WERI-Rb-1 (cell line): ENCODE measurements at places on chromosomes 16 and 17.
A peak's percentile ranks its signal among the peaks of the same experiment; 100 is the strongest.

GRCh38 chr17:19369846-19370492 lies 7.4 kb upstream of the B9D1 start:
- DNase-seq, result no peak

- DNase-seq, result peak; percentile 69
Measured at GRCh38 chr17:47692895-47693730, 848 bp upstream of the TBKBP1 start.

DNA sequence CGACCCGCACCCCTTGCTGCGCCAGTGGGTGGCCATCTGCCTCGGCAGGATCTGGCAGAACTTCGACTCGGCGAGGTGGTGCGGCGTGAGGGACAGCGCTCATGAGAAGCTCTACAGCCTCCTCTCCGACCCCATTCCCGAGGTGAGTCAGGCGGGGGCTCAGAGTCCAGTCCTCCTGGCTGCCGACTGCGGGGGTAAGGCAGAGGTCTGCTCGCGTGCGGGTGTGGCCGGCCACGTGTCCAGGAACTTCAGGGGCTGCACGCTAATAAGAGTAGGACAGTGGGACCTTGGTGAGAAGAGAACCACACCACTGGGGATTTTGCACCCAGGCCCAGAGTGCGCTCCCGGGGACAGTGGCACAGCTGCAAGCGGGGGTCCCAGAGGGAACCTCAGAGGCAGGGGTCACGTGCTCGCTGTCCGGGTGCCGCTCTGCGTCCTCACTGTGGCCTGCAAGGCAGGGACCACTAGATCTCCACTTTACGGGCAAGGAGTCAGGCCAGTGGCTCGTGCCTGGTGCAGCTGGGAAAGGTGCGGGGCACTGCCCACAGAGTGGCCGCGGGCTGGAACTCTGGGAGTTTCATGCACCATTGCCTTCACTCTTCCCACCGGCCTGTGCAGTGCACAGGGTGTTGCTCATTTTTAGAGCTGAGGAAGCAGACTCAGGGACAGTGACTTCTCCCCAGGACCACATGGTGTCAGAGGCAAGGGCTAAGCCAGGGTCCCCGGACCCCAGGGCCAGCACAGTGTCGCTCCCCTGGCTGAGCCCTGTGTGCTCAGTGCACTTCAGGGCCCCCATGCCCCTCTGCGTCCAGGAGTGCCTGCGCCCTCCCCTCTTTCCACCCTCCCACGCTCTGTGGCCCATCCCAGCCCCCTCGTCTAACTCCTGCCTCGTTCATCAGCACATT lies 107.6 kb upstream of the CHMP6 start:
- no peak for DNase-seq

- no peak for DNase-seq
Measured at GRCh38 chr16:1170076-1170418, 17.1 kb downstream of the CACNA1H start.

- DNase-seq, result no peak
Measured at GRCh38 chr17:36627101-36627500, 25.7 kb downstream of the MRM1 start.

DNA sequence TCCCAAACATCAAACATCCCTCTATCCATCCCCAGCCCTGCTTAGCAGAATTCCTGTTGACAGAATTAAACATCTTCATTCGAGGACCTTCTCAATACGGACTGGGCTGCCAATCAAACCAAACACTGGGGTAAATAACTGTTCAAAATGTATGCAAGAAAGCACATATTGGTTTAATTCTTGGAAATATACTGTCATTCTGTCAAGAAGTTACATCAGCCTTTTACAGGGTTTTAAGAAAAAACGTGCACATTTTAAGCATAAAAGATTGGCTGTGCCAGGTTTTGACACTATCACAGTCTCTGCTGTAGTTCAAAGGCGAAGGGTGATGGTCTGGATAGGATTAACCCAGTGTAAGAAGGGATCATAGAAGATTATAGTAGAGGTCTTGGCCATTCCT lies 25.1 kb upstream of the CCNF start:
- DNase-seq, result no peak

GRCh38 chr16:50314665-50315064 lies 48.3 kb downstream of the ADCY7 start:
- no peak for DNase-seq

GRCh38 chr17:81419319-81419885 lies 24.1 kb downstream of the BAHCC1 start:
- DNase-seq, result no peak

DNA sequence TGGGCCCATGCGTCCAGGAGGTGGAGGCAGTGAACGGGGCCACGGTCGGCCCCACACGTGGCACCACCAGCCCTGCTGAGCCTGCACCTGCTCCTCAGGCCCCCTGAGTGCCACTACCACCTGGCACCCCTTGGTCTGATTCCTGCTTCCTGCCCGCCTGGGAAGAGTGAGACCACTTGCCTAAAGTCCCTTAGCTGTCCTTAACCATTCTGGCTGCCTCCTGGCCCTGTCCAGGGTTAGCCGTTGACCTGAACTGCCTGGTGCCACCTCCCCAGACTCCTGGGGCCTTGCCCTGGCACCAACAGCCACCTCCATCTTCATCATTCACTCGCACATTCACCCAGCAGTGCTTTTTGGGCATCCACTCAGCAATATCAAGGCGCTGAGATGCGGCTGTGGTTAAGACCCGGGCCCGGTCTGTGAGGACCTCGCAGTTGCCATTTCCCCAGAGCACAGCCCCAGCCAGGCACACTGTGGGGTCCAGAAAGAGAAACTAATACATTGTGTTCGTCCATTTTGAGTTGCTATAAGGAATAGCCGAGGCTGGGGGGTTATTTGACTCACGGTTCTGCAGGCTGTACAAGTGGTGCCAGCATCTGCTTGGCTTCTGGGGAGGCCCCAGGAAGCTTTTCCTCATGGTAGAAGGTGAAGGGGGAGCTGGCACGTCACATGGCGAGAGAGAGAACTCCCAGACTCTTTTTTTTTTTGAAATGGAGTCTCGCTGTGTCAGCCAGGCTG lies 318.4 kb downstream of the SEC14L1 start:
- no peak for DNase-seq

GRCh38 chr17:79933863-79934652 lies 94.8 kb upstream of the CBX4 start:
- no peak for DNase-seq

- peak; percentile 9 for DNase-seq
Measured at GRCh38 chr17:77320485-77321256, 179.9 kb downstream of the SEC14L1 start.

DNA sequence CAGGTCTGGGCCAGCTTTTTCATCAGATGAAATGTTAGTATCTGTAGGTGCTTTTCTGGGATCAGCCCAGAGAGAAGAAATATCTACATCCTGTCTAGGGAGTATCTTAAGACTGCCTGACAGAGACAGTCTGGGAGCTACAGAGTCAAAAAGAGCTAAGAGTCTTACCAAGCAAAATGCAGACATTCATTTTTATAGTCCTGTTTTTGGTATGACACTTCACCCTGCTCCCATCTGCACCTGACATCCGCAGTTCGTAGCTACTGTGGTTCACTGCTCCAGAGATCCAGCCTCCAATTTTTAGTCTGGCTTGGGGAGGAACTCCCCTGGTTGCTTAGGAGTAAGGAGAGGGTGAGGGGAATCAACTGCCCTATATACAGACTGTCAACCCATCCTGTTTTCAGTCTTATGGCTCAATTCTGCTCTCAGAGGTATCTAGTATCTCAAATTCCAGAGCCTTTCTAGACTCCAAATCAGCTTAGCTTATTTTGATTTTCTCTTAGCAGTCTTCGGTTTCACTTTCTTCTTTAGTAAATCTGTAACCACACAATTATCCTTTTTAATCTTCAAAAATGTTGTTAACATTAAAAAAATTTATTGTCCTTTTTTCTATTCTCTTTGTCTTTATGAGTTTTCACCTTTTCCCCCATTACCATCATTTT lies 97.8 kb downstream of the TMEM100 start:
- no peak for DNase-seq

- no peak for DNase-seq
Measured at GRCh38 chr17:57607553-57608120, 137.5 kb downstream of the CCDC182 start.

- DNase-seq, result no peak
Measured at GRCh38 chr17:15480204-15480603, 12.8 kb upstream of the CDRT4 start.

DNA sequence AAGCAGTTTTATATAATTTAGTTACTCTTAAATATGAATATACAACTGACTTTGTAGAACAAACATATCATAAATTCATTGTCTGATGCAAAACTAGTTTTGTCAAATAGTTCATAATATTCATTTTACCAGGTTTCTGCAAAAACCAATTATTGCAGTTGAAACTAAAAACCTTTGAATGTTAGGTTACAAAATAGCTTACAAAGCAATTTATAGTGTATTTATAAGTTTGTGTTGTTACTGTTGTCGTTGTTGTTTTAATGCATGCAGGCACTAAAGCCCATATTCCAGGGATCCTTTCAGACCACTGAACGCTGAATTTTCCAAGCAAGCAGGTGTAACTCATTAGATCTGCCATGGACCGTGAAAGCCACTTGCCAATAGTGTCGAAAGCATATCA lies 427.6 kb downstream of the ZFHX3 start:
- no peak for DNase-seq

GRCh38 chr16:68194251-68194650 lies 41.7 kb downstream of the ESRP2 start:
- no peak for DNase-seq

GRCh38 chr16:70396246-70396904 lies 42.5 kb downstream of the ST3GAL2 start:
- peak; percentile 96 for DNase-seq

GRCh38 chr16:55035956-55036355 lies 105.3 kb downstream of the IRX5 start:
- no peak for DNase-seq

DNA sequence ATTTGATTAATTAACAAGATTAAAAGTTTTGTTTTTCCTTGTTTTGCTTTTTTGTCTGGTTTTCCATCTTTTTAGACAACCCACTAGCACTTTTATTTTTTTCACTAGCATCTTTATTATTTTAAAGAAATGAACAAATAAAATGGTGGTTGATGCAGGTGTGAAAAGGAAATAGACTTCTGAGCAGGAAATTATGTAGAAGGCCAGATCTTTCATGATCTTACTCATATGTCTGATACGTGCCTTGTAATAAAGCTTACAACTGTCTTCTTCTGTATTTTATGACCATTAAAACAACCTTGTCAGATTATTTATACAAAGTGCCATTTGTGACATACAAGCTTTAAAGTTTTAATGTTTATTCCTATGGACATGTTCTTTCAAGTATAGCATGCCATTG lies 6.3 kb downstream of the SLFN12L start:
- DNase-seq, result no peak

GRCh38 chr16:19936441-19936840 lies 51.8 kb upstream of the GPRC5B start:
- DNase-seq, result no peak

GRCh38 chr17:11404431-11405276 lies 163.6 kb downstream of the SHISA6 start:
- no peak for DNase-seq

DNA sequence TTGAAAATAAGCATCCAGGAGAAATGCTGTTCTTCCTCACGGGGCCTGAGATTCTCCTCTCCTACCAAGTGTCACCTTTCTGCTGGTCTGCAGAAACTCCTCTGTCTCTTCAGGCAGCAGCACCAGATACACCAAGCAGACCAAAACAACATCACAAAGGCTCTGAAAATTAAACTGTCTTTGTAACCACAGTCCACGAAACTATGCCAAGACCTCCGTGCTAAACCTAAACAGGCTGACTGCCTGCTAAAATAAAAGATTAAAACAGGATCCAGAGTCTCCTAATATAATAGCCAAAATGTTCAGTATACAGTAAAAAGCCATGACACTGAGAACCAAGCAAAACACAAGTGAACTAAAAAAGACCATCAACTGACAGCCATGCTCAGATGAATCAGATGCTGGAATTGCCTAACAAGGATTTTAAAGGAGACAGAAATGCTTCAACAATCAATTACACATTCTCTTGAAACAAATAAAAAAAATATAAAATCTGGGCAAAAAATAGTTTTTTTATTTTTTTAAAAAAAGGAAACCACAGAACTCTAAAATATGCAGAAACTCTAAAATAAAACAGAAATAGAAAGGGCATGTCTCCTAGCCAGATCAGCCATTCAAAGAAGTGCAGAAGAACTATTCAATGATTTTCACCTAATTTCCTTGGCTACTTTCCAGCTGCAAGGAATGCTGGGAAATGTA lies 50.3 kb upstream of the TOX3 start:
- no peak for DNase-seq

GRCh38 chr16:71367241-71367976 lies 8.9 kb downstream of the CALB2 start:
- peak; percentile 84 for DNase-seq

- DNase-seq, result no peak
Measured at GRCh38 chr16:75452464-75453190, 11.9 kb downstream of the TMEM170A start.

DNA sequence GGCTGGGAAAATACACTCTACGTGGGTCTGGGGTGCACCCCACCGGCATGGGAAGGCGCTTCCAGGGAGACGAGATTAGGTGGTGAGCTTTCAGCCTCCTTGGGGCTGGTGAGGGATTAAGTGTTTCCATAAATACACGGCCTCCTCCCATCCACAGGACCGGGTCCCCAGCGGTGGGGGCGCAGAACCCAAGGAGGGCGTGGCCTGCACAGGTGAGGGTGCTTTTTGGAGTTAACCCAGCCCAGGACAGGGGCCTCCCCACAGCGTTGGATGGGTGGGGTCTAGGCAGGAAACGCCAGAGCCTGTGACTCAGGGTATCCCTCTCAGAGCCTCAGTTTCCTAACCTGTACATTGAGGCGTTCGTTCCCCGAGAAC lies 1.1 kb downstream of the C16orf74 start:
- peak; percentile 58 for DNase-seq

DNA sequence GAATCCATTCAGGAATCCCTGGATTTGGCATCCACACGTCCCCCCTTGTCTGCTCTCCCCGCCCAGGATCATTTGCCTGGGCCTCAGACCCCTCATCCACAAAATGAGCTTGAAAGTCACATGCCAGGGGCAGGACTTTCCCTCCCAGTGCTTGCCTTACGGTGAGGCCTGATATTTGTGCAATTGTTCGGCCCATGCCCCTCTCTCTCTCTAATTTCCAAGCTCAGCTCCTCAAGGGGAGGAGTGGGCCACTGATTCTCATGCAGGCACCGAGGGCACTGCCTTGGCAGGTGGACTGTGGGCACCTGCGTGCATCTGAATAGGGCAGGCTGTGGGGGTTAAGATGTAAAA lies 267.2 kb upstream of the FOXF1 start:
- no peak for DNase-seq

DNA sequence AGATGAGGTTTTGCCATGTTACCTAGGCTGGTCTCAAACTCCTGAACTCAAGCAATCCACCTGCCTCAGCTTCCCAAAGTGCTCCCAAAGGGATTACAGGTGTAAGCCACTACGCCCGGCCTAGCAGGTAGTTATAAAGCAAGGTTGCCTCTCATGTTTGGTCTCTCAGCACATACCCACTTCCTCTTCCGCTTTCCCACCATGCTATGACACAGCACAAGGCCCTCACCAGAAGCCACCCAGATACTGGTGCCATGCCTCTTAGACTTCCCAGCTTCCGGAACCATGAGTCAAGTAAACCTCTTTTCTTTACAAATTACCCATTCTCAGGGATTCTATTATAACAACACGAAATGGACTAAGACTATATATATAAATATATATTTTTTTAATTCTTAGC lies 143.6 kb downstream of the COPRS start:
- no peak for DNase-seq

- no peak for DNase-seq
Measured at GRCh38 chr17:61477204-61477834, 25.1 kb downstream of the TBX4 start.

GRCh38 chr16:78659216-78659615 lies 559.8 kb downstream of the WWOX start:
- DNase-seq, result no peak
